ENCODE measurements at places on chromosomes 1 and 21. TPM values are rescaled to one million over a fixed set of nuclear protein-coding genes. Genes with fewer than 3 reads are reported as not detected.

- no peak overlapping the region for H3K4me3 ChIP-seq
- peaks cover 7% of the 10 kb centered on the region for H3K36me3 ChIP-seq
- DNase-seq = no peak
- H3K27me3 ChIP-seq = no peaks in the 10 kb centered on the region
- H3K27ac ChIP-seq = no peak overlapping the region
Measured at GRCh38 chr1:63428815-63429214, 61.4 kb downstream of the ALG6 start.

DNA sequence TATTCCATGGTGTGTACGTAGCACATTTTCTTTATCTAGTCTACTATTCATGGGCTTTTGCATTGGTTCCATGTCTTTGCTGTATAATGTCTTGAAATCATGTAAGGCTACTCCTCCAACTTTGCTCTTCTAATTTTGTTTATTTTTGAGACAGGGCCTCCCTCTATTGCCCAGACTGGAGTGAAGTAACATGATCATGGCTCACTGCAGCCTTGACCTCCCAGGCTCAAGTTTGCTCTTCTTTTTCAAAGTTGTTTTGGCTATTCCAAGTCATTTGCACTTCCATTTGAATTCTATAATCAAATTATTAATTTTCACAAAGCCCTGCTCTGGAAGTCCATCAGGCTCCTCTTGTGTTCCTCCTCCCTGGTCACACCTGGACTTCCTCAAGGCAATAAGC is 90.2 kb upstream of the SGIP1 start:
- no peak for DNase-seq
- H3K4me3 ChIP-seq = no peak overlapping the region
- peaks cover 12% of the 10 kb centered on the region for H3K4me1 ChIP-seq
- H3K27me3 ChIP-seq = no peaks in the 10 kb centered on the region

CGN gene
- 62.5 TPM for total RNA-seq

OLFML3 gene
- 43.5 TPM for total RNA-seq

AADACL3 gene
- total RNA-seq = not detected

Data from upper lobe of right lung (tissue), 1 donor.